ENCODE measurements at places on chromosomes 11 and 22.

DNA sequence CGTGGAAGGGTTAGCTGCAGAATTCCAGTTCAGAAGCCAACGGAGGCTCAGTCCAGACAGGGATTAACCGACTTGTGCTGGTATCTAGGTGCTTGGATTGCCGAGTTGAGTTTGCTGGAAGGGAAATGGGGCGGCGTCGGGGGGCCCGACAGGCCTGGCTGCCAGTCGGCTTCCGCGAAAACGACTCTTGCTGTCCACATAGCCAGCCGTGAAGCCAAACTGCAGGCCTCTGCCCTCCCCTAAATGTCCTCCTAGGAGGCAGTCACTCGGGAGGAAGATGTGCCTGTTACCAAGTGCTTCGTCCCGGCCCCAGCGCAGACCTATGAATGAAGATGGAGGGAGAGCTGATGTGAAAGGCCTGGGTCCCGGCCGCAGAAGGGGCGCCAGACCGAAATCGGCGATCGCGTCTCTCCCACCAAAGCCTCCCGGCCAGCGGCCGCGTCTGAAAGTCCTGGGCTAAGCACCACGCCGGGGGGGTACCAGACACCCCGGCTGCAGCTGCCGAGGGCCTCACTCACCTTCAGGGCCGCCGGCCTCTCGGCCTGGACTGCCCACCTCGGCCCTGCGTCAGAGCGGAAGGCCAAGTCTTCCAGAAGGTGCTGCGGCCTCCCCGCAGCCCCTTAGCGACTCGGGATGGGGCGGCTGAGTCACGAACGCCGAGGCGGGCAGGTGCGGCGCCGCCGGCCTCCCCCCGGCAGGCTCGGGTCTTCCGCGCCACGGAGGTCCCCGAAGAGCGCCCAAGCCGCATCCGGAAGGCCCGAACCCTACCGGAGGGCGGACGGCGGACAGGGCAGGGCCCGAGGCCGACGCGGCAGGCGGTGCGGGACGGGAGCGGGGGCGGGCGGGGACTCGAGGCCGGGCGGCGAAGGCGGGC is 7.5 kb downstream of the DPAGT1 start:
- DNase-seq: peak; percentile 64

GRCh38 chr11:6567371-6567745 is 36.1 kb downstream of the RRP8 start:
- no peak for DNase-seq

GRCh38 chr11:19084661-19085315 is 24.3 kb upstream of the MRGPRX2 start:
- no peak for DNase-seq

DNA sequence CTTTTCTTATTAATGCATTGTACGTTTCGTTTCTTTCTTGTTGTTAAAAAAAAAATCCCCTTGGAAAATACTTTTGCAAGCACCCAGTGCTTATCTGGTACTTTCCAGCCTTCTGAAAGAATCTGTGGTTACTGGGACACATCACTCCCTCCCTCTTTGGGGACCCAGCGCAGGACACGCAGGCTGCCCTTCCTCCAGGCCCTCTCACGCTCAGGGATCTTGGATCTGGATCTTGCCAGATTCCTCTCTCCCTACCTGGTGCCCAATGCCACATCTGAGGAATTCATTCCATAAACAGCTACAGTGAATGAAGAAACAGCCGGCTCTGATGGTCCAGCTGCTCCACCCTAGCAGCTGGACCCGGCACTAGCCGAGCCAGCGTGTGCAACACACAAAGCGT is 55.7 kb downstream of the PHF21B start:
- no peak for DNase-seq

DNA sequence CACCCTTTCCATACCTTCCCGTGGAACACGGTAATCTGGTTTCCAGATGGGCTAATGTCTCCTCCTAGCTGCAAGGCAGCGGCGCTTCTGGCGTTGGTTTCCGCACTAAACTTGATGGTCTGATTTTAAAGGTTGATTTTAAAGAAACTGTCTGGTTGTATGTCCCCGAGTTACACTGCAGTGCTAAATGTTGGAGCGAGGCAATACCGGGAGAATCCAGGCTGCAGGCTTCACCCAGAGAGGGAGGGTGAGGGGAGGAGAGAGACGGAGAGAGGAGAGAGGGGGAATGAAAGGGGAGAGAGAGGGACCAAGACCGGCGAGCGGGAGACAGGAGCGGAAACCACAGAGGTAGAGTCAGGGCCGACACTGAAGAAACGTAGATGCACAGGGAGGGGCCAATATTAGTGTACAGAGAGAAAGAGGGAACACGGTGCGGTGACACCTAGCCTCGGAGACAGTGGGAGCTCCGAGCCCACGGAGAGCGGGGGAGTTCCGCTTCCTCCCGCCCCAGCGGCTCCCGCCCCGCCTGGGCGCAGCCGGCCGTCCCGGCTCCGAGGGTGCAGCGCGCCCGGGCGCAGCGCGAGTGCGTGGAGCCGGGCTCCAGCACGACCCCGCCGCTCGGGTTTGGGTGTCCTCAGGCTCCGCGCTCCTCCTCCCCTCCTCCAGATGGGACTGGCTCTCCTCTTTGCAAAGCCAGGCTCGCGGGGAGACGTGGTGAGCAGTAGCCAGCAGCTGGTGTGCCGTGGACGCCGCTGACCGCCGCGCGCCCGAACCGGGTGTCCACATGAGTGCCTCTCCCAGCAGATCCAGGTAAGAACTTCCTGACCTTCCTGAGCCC is 71.9 kb upstream of the GRAMD1B start:
- DNase-seq: no peak

DNA sequence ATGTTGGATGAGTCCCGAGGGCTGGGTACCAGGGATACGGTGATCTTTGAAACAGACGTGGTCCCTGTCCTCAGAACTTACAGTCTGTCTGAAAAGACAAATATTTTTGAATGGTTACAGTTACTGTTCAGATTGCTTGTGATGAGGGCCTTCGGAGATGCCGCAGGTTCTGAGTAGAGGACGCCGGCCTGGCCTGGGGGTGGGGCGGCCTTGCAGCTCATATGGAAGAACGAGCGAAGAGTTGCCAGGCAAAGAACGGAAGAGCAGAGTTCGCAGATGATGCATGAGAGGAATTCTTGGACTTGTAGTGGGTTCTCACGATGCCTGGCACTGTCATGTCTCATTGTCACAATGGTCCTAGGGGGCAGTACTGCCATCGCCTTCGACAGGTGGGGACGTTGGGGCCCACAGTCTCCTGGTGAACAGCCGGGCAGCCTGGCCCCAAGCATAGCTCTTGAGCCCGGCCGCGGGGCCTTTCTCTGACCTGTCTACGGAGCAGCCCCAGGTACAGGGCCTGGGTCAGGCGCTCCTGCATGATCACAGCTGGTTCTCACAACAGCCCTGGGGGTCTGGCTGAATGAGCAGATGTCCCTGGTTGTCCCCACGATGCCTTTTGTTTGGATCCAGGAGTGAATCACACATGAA is 60.9 kb upstream of the PARVG start:
- DNase-seq: no peak

GRCh38 chr22:44924710-44925109 is 85.1 kb downstream of the PHF21B start:
- no peak for DNase-seq

DNA sequence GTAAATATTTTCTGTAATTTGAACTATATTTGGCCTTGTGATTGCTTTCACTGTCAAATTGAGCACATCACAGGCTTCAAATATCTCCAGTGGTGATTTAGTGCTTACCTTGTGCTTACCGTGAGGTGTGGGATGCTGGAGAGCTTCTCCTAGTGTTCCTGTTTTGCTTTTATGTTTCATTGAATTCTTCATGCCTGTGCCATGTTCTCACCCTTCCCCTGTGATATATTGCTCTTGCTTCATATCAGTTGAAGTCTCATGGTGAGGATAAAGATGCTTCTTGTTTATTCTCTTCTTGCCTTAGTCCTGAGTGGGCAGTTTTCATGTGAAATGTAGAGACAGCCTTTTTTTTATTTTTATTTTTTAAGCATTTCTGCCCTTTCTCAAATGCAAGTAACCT is 198.0 kb upstream of the PDGFD start:
- DNase-seq: no peak

GRCh38 chr22:43467216-43467940 is 55.6 kb downstream of the MPPED1 start:
- DNase-seq: no peak

DNA sequence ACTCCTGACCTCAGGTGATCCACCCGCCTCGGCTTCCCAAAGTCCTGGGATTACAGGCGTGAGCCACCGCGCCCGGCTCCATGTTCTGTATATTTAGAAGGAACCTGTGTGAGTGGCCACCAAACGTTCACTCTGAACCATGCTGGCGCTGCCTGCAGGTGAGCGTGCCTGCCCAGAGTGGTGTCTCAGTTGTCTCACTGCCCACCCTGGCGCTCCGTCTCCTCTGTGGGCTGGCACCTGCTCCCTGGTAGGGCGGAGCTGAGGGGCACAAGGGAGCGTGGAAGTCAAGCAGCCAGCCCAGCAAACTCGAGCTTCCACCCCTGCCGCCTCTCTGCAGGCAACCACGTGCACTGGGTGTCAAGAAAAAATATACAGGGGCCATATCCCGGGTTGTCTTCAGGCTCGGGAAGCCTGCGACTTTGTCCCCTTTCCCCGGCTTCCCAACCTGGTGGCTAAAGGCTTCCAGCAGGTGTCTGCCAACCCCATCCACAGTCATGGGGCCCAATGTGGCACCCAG is 16.7 kb downstream of the TXN2 start:
- DNase-seq: no peak

GRCh38 chr22:27100789-27101188 is 443.4 kb downstream of the MIAT start:
- no peak for DNase-seq

GRCh38 chr11:114308689-114309089 is 12.5 kb downstream of the NNMT start:
- DNase-seq: no peak

GRCh38 chr11:119476666-119477331 is 53.8 kb upstream of the THY1 start:
- no peak for DNase-seq

- no peak for DNase-seq
These were observed 1.9 kb upstream of the DBX1 start for GRCh38 chr11:20161923-20162744.

- DNase-seq: no peak
These were observed 536.5 kb downstream of the NTM start for GRCh38 chr11:131906963-131907362.

DNA sequence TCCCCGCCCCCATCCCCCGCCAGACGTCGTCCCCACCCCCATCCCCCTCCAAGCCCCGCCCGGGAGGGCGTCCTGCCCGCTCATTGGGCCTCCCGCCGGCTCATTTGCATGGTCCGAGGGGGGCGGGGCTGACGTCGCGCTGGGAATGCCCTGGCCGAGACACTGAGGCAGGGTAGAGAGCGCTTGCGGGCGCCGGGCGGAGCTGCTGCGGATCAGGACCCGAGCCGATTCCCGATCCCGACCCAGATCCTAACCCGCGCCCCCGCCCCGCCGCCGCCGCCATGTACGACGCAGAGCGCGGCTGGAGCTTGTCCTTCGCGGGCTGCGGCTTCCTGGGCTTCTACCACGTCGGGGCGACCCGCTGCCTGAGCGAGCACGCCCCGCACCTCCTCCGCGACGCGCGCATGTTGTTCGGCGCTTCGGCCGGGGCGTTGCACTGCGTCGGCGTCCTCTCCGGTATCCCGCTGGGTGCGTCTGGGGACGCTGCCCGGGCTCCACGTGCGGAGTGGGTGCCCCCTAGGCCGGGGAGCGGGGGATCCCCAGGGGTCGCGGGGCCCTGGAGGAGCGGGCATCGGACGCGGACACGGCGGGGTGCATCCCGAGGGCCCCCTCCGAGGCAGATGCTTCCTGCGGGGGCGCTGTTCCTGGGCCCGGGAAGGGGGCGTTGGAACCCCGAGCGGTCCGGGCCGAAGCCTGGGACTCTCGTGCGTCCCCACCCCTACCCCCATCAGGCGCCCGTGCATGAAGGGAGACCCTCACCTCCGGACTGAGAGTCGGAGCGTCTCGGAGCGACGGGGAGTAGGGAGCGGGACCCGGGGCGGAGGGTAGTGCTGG is at the start of gene PNPLA3:
Gene PNPLA3 (plus strand): TSS at position 175 of the 834 bp plus-strand sequence. CDS start 107 bp downstream, at position 282.
- DNase-seq: peak; percentile 83

GRCh38 chr11:35197292-35197691 is 58.3 kb downstream of the CD44 start:
- DNase-seq: no peak

- no peak for DNase-seq
These were observed 175.2 kb downstream of the DBX1 start for GRCh38 chr11:19985111-19985510.

- no peak for DNase-seq
These were observed 1075.5 kb downstream of the OPCML start for GRCh38 chr11:132456751-132457328.

DNA sequence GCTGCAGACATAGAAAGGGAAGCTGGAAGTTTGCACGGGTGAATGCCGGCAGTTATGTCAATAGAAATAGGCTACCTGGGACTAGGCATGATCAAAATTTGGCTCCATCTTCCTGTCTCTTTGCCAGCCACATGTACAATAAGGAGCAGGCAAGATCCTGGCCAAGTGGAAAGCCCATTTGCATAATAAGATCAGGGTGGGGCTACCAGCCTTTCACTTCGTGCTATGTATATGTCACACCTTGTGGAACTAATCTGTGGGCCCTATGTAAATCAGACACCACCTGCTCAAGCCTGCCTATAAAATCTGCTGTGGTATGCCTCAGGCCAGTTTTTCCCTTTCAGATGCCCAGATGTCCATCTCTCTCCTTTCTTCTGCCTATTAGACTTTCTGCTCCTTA is 79.3 kb upstream of the DRD2 start:
- no peak for DNase-seq

DNA sequence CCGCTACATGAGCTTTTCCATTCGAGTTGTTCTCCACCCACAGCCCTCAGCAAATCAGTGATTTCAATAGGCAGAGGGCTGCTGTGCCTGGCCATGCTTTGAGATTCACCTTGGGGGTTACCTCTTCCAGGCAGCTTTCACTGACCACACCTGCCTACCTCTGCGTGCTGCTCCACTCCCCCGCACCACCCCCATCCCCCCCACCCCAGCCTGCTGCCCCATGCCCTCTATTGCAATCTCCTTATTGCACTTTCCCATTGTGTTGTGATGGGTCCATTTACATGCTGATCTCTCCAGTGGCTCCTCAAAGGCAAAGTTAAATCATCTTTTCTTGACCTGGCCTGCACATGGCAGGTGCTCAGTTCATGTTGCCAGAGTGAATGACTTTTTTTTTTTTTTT is 18.0 kb upstream of the POLA2 start:
- no peak for DNase-seq

GRCh38 chr11:3202759-3203158 is 15.9 kb downstream of the MRGPRG start:
- DNase-seq: peak; percentile 12

DNA sequence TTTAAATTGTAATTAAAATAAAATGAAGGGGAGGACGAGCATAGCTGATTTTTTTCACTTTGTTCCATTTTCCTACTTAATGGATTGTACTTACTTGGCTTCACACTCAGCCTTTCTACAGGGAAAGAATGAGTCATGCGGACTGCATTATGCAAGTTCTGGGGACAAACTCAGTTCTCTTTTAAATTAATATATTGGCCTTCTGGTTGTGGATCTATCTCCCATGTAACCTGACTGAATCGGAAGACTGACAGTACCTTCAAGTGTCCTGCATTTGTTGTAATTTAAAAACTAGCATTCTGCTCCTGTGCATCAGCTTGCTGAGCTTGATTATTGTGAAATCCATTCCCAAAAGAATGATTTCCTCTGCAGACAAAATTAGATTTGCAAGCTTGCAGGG is 12.2 kb downstream of the OR8D1 start:
- DNase-seq: no peak

- DNase-seq: no peak
These were observed 16.8 kb upstream of the LDLRAD3 start for GRCh38 chr11:35927104-35927503.

- DNase-seq: no peak
These were observed 100.5 kb downstream of the RASSF10 start for GRCh38 chr11:13109616-13110015.

Data from activated naive CD4-positive, alpha-beta T cell treated with anti-CD3 and anti-CD28 coated beads, Interleukin-2, amount 50 U/mL, for 16 hours (primary cell).